CD4-positive, alpha-beta T cell treated with Interleukin-6 for 4 hours (primary cell): ENCODE measurements at places on chromosomes 11 and 22.

DNA sequence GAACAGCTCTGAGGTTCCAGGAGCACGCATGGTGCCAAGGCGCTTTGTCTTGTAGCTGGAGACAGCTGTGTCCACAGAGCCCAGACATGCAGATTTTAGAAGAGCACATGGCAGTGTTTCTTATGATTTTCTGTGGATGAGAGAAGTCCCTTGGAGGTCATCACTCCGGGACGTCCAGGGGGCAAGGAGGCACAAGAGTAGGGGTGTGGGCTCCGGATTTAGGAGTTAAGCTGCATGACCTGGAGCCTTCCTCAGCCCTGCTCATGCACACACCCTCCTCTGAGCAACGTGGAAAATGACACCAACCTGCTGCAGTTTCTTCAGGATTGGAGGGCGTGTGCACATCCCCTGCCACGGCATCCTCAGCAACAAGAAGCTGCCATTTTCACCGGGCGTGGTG is 1286.7 kb downstream of the TBC1D22A start:
- DNase-seq: no peak

GRCh38 chr22:20604092-20604747 is 96.8 kb downstream of the MED15 start:
- DNase-seq: no peak

DNA sequence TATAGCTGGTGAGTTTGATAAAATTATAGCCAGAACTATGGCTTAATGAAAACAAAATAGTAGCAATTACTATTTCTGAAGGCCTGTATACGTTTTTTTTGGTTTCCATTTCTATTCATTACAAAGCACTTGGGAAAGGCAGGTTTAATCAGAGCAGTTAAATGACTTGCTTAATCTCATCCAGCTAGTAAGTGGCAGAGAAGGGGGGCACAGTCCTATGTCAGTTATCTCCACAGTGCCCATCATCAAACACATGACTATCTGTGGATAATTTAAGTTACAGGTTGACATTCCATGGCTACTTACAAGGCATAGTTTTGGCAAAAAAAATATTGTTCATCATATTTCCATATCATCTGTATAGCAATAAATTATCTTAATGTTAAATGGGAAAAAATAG is 93.7 kb downstream of the PGR start:
- DNase-seq: no peak

DNA sequence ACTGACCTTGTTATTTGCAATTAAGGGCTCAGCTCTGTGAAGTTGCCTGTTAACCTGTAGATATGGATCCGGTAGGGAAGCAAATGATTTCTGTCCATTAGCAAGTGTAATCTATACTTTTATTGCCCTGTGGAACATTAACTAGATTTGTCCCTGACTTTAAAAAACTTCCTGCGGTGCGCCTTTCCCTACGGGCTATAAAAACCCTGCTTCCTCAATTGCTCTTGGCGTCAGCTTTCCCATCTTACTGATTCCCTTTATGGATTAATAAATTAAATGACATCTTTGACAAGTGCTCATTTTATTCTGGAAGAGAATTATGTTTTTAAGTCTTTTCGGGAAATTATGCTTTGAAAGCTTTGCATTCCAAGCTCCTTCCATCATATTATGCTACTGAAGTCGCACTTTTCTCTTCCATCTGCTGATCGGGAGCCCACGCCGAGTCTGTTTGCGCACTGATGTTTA is 18.3 kb upstream of the CLMP start:
- no peak for DNase-seq

GRCh38 chr11:78150346-78150745 is 10.9 kb upstream of the ALG8 start:
- DNase-seq: no peak
